ENCODE measurements at places on chromosomes 6 and 20.

DNA sequence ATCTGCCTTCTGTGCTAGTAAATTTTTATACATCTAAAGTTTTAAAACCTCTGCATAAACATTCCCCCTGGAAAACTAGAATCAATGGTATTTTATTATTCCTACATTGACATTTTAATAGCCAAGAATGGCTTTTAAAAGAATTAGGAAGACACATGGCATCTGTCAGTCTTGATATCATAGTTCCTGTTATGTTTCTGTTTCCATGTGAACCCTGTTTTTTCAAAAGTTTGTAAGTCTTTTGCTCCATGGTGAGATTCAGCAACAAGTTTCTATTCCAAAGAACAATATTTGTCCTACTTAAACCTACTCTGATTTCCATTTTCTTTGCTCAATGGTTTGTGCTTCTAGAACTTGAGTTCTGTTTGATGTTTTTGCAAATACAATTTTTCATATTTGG lies 95.2 kb downstream of the PLEKHG1 start:
- no peak for DNase-seq

DNA sequence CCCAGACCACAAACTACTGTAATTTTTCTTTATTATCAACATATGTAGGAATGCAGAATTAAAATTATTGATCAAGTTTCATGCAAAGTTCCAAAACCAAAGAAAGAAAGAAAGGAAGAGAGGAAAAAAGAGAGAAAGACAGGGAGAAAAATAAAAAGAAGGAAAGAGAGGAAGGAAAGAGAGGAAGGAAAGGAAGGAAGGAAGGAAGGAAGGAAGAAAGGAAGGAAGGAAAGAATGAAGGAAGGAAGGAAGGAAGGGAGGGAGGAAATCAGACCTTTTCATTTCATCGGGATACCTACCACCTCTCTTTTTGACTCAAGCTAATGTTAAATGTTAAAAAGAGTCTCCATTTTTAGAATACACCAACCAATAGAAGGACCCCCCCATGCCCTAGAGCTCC lies 31.9 kb downstream of the DCDC2 start:
- DNase-seq = no peak

GRCh38 chr6:33212857-33213165 lies 4.5 kb downstream of the RING1 start:
- DNase-seq = no peak

DNA sequence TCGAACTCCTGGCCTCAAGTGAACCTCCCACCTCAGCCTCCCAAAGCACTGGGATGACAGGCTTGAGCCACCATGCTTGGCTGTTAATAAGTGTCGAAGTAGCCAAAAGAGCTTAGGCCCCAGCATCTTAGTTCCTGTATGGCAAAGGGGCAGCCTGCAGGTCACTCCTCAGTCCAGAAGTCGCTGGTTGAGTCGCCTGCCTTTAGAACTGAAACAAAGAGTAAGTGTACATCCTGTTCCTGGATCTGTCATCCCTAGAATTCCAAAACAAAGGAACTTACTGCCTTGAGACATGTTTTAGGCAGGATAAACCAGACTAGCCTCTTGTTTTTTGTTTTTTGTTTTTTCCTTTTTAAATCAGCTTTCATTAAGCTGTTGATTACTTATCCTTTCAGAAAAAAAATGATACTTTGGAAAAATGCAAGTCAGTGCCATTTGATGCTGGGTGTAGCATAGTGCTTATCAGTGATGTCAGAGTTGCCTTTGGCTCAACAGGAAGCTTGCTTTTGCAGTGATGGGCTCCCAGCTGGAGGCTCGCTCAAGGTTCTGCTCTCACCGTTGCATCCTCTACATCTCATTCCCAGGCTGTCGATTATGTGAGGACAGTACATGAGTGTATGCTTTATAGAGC lies 9.0 kb downstream of the ACTR5 start:
- DNase-seq = no peak

GRCh38 chr6:127522714-127523113 lies 3.6 kb upstream of the MTCL3 start:
- no peak for DNase-seq

GRCh38 chr6:137731960-137732616 lies 135.0 kb upstream of the TNFAIP3 start:
- DNase-seq = peak; percentile 54

GRCh38 chr6:4164456-4164855 lies 29.1 kb upstream of the ECI2 start:
- DNase-seq = peak; percentile 17

GRCh38 chr6:132122176-132122575 lies 171.0 kb upstream of the CCN2 start:
- no peak for DNase-seq

DNA sequence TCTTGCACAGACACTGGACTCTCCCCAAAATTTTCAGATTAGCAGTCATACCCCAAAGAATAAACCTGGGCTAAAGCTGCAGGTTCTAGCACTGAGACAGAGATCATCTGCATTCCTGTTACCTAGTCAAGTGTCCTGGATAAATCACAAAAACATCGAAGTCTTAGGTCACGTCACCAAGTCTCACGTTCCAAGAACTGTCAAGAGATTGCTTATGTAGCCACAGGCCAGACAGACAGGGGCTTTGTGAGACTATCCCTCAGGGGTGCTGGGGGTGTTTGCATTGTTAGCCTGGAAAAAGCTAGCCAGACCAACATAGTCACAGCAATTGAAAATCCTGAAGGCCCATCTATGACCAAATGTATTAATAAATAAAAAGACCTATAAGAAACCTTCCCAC lies 243.1 kb upstream of the PREP start:
- no peak for DNase-seq

DNA sequence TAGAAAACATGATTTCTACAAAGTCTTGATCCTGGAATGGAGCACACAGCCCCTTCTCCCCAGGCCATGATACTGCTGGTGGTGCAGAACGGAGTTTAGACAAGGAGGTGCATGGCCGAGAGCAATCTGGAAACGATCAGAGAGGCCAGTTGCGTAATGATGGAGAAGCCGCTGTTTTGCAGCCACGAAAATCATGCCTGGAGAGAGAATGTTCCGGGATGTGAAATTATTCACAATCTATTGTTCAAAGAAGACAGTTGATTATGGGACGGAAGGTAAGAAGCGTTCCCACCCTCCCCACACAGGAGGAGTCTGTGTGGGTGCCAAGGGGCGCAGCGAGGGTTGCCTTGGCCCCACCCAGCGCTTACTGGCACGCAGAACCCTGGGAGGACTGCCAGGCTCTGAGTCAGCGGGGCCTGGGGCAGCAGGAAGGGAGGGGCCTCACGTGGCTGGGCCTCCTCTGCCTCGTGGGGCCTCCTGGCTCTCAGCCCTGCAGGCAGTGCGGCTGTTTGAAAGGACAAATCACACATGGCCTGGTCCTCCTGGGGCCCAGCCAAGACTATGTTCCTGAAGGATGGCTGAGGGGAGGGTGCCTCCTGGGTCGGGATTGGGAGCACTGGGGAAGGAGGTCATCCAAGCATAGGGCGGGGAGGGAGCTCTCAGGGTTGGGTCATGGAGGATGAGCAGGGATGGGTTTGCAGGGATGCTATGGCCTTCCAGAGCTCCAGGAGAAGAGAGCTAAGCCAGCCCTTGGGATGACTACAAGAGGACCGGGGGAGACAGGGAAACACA lies 8.7 kb upstream of the AP5S1 start:
- peak; percentile 98 for DNase-seq

DNA sequence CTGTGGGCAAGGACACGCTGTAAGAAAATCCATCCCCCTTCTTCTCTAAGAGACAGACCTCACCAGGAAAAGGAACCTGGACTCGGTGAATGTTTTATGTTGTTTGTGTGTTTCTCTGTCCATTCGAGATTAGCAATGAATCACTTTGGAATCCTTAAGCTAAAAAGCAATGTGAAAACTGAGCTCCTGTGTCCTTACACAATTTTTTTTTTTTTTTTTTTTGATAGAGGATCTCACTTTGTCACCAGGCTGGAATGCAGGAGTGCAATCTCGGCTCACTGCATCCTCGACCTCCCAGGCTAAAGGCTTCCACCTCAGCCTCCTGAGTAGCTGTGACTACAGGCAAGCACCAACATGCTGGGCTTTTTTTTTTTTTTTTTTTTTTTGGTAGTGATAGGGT lies 32.1 kb downstream of the BFSP1 start:
- peak; percentile 44 for DNase-seq
